Left renal cortex interstitium (tissue), 4 donors: ENCODE measurements at places on chromosomes 1 and 21.
A peak's percentile ranks its signal among the peaks of the same experiment; 100 is the strongest.

DNA sequence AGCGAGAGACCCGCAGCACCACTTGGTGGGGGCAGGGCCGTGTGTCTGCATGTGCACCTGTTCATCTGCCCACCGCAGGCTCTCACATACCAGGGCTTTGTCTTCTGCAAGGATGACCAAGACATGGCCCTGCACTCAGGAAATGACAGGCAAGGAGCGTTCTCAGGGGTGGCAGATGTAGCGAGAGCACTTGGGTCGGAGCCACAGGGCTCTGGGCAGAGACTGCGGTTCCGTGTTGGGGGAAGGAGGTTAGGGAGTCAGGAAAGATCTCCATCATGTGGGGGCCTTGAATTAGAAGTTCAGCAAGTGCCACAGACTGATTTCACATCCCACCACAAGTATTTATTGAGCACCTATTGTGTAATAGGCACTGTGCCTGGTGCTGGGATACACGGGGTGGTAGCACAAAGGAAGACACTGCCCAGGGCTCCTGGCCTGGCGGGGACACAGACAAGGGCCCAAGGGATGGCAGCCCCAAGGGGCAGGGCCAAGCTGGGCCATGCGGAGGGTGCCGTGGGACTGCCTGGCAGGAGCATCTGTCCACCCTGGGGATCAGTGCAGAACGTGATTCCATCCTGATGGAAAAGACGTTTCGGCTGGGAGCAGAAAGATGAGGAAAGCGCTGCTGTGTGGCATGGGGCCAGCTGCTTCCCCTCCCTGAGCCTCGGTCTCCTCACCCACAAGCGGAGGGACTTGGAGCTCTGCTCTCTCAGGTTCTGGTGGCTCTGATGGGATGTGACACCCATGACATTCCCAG lies 11.4 kb upstream of the SPSB1 start:
- no peak for DNase-seq

GRCh38 chr1:33094971-33095604 lies 14.1 kb downstream of the AZIN2 start:
- peak; percentile 44 for DNase-seq

- no peak for DNase-seq
Observed at GRCh38 chr1:155223047-155223446, 14.6 kb downstream of the MTX1 start.

DNA sequence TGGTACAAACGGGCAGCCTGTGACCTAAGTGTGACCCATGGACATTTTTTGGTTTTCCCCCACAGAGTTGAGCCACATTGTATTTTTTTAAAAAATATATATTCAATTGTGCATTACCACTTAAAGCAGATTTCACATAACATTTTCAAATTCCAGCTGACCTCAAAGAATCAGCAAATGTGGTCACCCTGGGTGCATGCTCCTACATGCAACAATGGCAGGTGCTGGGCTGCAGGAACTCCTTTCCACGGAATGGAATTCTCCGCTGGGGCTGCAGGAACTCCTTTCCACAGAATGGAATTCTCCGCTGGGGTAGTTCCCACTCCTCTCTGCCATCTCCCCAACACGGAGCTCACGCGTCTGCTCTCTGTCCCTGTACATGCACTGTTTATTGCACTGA lies 68.7 kb downstream of the MAP10 start:
- DNase-seq = no peak

- no peak for DNase-seq
Observed at GRCh38 chr1:166840309-166841274, 1.3 kb downstream of the POGK start.

GRCh38 chr1:230641346-230641745 lies 935 bp upstream of the COG2 start:
- DNase-seq = no peak

DNA sequence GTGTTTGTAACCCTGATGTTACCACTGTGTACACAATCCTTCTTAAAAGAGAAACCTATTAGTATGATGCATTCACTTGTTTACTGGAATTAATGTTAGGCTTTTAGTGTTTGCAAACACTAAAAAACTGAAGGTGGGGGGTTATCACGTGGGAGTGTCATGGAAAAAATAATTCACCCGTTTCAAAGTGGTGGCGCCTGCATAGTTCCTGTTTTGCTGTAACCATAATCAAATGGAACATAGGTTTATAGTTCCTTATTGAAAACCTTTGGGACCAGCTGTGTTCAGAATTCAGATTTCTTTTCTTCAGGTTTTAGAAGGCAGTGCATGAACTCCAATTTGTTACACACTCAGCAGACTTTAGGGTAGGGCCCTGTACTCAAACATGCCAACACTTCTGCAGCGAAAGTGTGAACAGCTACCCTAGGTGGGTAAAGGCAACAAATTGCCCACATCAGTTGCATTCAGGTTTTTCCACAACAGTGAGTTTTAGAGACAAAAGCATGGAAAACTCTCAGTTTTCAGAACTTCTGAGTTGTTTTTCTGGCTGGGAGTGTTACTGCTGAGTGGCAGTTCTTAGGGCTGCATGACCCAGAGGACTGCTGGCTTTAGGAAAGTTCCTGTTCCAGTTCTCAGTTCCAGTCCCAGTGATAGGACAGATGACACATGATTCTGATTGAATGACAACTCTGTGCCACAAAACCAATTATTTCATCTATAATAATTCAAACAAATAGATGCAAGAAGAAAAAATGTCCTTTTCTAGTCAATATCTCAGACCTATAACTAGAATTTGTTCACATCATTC lies 29.1 kb upstream of the IVNS1ABP start:
- DNase-seq = no peak

DNA sequence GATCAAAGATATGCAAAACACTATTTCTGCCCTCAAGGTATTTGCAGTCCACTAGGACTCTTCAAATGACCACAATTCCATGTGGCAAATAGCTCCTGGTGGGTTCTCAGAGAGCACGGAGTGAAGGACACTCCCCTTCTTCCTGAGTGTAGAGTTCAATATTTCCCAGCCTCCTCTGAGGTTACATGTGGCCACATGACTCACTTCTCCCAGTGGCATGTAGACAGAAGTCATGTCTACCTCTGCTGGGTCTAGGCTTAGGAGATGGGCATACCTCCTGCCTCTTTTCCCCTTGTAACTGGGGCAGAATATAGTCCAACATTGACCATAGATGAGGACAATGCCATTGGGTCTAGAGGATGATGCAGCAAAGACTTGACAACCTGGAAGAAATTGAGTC lies 191.4 kb downstream of the MIS18A start:
- no peak for DNase-seq

- no peak for DNase-seq
Observed at GRCh38 chr1:59378621-59379370, 81.9 kb downstream of the FGGY start.

DNA sequence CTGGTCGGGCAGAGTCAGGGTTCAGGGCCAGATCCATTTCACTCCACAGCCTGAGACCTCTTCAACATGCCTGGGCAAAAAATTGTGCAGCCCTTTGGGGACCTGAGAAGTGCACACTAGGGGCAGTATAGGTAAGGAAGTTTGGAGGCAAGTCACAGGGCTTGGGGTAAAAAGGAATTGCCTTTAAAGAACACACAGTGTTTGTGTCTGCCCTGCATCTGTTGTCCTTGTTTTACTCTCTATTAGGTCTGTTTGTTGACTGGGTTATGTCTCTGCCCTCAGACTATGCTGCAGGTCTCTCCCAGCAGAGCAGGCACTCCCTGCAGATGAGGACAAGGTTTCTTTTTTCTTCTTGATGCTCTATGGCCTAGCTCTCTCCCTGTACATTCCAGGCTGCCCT lies 22.0 kb downstream of the LDLRAD2 start:
- no peak for DNase-seq

- no peak for DNase-seq
Observed at GRCh38 chr1:34681480-34682451, 73.1 kb upstream of the GJB5 start.

DNA sequence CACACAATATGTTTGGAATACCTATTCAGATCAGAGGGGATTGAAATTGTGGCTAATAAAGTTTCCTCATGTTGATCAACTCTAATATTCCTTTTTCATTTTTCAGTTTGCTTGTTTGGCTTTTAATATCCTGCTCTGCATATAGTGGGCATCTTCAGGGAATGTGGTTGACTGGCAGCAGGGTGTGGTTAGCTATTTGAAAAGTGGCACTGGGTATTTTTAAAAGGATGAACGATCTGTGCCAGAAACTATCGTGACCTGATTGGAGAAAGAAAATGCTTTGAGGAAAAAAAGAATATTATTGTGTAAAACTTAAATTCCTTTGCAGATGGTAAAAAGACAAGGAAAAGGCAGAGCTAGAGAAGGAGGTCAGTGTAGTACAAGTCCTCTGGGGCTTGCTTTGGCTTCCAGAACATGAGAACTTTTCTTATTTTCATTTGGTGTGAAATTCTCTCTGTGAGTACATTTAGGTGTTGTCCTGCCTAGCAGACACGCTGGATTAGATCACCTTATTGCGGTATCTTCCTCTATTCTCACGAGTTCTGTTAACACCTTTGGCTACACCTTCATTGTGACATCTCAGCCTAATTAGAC lies 329.7 kb upstream of the SNX7 start:
- DNase-seq = no peak

GRCh38 chr1:187654635-187655034 lies 825.9 kb downstream of the PLA2G4A start:
- no peak for DNase-seq

- no peak for DNase-seq
Observed at GRCh38 chr1:177164380-177165068, at the start of gene ASTN1. ASTN1 (minus strand) TSS chr1:177164712; CDS start chr1:177164676, 36 bp downstream.

GRCh38 chr1:18217398-18218043 lies 109.9 kb downstream of the IGSF21 start:
- DNase-seq = no peak

GRCh38 chr1:88873737-88874349 lies 17.5 kb downstream of the GTF2B start:
- DNase-seq = no peak

GRCh38 chr21:41446586-41446985 lies 20.5 kb downstream of the MX1 start:
- no peak for DNase-seq

DNA sequence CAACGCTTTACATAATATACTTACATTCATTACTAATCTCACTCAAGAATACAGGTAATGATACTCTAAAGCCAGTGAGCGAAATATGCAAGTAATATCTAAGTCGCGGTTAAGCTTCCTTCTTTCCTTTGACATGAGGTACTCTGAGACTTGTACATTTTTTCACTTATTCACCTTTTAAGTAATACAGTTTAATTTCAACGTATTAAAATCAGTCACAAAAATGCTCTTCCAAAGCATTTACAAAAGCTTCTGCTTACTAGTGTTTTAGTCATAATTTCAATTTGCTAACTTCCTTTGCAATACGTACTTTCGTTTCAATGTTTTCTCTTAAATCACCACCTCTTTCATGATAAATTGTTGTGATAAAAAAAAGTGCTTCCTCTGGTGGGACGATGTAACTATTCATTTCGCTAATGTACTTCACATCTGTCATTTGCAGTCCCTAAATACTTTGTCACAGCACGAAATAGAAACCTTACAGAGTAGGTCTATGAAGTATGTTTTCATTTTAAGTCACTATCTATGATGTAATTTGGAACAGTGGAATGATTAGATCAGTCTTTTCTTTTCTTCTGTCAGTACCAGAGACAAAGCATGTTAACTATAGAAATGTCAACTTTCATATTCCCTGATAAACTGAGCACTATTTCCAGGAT lies 34.0 kb upstream of the ADGRL4 start:
- DNase-seq = no peak

DNA sequence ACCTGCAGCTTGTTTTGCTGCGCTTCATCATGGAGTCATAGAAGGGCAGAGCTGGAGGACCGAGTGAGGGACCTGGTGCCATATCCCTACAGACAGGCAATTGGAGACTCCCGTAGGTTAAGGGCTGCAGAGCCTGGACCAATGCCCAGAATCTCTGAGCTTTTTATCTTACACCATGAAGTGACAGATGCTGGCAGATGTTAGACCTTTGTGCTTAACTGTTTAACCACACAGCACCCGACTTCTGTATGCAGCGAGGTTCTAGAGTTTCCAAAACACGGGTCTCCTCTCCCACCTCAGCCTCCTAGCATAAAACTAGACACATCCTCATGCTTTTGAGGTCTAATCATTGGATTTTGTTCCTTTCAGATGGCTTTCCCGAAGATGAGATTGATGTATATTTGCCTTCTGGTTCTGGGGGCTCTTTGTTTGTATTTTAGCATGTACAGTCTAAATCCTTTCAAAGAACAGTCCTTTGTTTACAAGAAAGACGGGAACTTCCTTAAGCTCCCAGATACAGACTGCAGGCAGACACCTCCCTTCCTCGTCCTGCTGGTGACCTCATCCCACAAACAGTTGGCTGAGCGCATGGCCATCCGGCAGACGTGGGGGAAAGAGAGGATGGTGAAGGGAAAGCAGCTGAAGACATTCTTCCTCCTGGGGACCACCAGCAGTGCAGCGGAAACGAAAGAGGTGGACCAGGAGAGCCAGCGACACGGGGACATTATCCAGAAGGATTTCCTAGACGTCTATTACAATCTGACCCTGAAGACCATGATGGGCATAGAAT lies 47.6 kb downstream of the B3GALT5 start:
- DNase-seq = no peak

- DNase-seq = no peak
Observed at GRCh38 chr1:192595299-192595698, 19.7 kb downstream of the RGS1 start.

DNA sequence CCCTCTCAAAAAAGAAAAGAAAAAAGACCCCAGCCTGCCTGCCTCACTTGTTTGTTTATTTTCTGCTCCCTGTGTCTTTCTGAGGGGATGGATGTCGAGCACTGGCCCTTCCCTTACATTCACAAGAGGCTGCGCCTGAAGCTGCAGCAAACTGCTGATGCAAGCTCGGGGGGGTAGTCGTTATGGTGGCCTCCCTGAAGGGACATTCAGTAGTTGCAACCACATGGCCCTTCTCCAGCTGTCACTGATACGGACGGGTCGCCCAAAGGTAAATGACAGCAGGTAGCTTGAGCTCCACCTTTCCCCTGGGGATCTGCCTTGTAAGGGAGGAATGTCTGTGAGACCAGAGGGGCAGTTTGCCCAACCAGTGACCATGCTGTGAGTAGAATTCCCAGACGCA lies 17.7 kb downstream of the PLEKHM2 start:
- DNase-seq = no peak

DNA sequence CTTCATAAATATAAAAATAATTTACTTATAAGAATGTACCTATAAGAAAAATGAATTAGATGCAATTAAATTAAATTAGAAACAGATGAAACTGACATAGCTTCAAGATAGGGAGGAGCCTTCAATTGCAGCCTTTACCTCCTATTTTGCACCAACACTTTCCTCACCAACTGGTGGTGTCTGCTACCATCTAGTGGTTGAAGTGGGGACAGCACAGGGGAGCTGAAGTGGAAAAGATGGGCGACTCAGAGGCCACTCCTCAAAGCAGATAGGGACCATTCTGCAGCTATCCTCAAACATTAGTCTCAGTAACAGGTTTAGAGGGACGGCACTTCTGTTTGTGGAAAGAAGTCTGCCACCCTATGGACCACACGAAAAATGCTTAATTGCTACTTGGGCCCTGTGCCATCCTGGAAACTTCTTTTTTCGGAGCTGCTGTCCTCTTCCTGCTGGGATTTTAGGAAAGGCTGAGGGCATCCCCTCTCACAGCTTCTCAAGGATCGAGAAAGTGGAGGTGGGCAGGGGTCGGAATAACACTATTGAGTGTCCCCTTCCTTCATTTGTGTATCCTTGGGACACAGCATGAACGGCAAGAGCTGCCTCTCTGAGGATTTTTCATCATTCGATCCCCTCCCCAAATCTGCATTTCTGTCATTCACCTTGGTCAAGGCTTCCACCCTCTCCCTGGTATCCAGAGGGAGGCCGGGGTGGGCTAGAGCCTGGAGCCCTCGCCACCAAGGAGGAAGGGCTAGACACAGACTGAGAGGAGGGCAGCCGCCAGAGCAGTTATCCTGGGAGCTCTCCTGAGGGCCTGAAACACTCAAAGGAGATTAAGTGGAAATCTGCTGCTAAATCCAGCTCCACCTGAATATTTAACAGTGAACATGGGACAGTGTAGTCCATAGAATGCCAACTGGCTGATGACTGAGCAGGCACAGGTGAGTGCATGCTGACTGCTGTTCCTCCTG lies 9.6 kb downstream of the PROK1 start:
- DNase-seq = peak; percentile 63
